Activated CD4-positive, alpha-beta T cell treated with anti-CD3 and anti-CD28 coated beads, Interleukin-2, amount 10 ng/mL, durations not matched to agents 7 days and 5 days (primary cell): ENCODE measurements at places on chromosomes 4 and X. TPM values are rescaled to one million over a fixed set of nuclear protein-coding genes. Genes with fewer than 3 reads are reported as not detected.
A peak's percentile ranks its signal among the peaks of the same experiment; 100 is the strongest.

SPIN2A gene
- 1.00 TPM for total RNA-seq

GABRQ gene
- not detected for total RNA-seq

TGIF2LX gene
- not detected for total RNA-seq

MAGED4B gene
- total RNA-seq, result 0.22 TPM

GPM6B gene
- not detected for total RNA-seq

S100G gene
- total RNA-seq, result not detected

GPC4 gene
- total RNA-seq, result not detected

RASSF6 gene
- total RNA-seq, result 0.19 TPM

POU4F2 gene
- total RNA-seq, result not detected

KCND1 gene
- total RNA-seq, result 3.6 TPM

CAPN6 gene
- total RNA-seq, result not detected

PIGA gene
- total RNA-seq, result 19.7 TPM

GRCh38 chr4:27759611-27760575 lies 899.3 kb downstream of the STIM2 start:
- DNase-seq, result no peak

DNA sequence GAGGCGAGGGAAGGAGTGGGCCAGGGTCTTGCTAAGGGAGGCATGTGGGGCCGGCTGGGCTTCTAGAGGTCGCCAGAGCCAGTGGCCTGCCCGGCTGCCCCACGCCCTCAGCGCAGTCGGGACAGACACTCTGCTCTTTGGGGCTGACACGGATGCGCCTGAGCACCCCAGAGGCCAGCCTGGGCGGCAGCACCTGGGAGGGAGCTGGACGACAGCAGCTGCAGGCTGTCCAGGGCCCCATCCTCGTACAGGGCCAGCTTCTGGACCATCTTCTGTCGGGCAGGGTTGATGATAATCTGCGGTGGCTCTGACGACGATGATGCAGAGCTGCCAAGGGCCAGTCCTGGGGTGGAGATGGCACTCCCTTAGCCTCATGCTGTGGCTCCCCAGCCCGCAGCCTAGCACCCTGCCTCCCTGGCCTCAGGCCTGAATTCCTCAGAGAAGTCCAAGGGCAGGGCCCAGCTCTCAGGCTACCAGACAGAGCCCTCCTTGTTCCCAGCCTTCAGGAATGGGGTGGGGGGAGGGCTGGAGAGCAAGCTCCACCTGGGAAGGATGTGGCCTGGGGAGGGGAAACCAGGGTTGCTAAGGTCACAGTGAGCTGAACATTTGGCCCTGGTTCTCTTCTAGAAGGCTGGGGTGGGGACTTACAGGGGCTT lies 7.2 kb downstream of the IRAK1 start:
- DNase-seq, result no peak

DNA sequence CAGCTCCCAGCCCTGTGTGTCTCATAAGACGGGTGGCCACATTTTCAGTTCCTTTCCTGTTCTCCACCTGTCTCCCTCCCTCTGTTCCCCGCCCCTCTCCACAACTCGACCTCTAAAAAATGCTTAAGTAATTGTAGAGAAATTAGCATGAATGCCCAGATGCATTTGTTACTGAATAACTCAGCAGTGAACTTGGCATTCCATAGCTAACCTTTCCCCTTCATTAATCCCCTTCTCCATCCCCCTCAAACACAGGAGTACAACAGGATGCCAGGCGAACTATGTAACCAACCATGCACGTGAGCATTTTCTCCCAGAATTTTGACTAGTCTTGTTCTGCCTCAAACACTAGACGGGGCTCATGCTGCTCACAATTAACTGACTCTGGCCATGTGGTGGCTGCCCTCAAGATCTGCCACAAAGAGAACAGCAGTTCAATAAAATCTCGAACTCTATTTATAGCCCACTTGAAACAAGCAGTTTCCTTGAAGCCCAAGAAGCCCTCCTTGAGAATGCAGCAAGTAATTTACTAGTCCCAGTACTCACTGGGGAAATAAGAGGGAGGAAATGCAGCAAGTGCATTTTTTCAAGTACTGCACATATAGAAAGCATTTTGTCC lies 351.2 kb downstream of the ARHGAP24 start:
- DNase-seq, result no peak

GRCh38 chr4:90958256-90958895 lies 831.2 kb downstream of the CCSER1 start:
- DNase-seq, result no peak

GRCh38 chrX:154417157-154417556 lies 5.8 kb downstream of the TAFAZZIN start:
- DNase-seq, result no peak

DNA sequence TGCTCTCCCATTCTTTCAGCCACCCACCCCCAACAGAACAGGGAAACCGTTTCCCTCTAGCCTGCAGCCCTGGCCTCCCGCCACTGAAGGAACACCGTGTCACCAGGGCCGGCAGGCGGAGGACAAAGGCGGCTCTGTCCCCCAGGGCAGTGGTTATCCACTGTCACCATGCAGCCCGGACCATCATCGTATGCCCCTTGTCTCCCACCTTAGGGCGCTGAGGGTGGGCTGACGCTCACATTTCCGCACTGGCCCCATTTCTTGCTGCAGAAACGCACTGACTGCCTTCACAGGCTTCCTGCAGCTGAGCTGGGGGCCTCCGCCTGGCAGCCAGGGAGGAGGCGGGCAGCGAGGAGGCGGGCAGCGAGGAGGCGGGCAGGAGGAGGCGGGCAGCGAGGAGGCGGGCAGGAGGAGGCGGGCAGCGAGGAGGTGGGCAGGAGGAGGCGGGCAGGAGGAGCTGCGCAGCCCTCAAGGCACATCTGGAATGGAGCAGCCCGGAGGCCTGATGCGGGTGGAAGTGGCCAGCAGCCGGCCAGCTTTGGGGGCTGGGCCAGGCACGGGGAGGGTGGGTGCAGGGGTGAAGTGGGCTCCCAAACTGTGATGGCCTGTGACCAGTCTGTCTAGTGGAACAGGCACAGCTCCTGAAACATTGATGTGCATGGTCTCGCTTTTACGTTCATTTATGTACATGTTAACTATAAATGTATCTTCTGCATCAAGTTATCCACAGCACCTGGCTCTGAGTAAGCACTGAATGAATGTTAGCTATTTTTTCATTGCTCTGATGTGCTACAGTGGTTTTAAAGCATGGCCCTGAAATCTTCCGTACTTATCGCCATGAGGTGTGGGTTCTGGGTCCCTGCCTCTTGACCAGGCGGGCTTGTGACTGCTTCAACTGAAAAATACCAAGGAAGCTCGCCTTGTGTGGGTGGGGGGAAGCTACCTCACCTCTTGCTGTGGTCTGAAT lies 20.6 kb upstream of the KIAA0232 start:
- no peak for DNase-seq

DNA sequence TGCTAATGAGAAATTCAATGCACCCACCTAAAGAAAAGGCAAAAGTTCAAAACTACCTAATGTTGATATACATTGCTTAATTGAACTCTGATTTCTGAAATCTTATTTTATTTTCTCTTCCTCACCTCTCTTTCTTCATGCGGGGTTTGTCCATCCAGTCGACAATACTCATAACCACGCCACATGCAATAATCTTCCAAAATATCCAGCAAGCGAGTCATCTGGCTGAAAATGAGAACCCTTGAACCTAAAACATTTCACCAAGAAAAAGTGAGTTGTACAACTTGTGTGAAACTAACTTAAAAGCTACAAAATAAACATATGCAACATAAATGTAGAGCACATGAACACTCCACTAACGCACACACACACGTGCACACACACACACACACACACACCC lies 26.7 kb downstream of the SMARCA1 start:
- DNase-seq, result no peak

- peak; percentile 27 for DNase-seq
These were observed 30.7 kb downstream of the ARHGEF9 start for GRCh38 chrX:63754136-63754859.

DNA sequence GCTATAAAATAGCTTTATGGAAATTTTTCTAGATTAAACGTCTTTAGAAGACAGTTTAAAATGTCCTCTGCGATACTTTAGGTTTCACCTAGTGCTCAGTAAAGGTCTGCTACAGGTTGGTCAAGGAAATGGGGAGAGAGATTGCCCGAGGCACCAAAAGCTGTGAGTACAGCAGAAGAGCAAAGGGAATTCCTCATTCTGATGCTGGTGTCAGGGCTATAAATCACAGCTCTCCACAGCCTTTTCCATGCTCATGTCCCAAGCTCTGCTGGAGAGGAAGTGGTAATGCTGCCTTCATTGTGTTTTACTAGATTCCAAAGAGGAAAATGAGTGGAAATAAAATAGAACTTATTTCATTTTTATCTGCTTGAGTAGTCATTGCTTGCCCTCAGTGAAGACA lies 2060.4 kb downstream of the ARAP2 start:
- DNase-seq, result no peak

- no peak for DNase-seq
These were observed 10.6 kb downstream of the MSN start for GRCh38 chrX:65677954-65678469.

GRCh38 chr4:8546766-8547107 lies 33.5 kb upstream of the GPR78 start:
- DNase-seq, result no peak

GRCh38 chrX:132821974-132822633 lies 136.3 kb downstream of the HS6ST2 start:
- DNase-seq, result no peak

- no peak for DNase-seq
These were observed 498.3 kb upstream of the INTU start for GRCh38 chr4:127134490-127134889.

DNA sequence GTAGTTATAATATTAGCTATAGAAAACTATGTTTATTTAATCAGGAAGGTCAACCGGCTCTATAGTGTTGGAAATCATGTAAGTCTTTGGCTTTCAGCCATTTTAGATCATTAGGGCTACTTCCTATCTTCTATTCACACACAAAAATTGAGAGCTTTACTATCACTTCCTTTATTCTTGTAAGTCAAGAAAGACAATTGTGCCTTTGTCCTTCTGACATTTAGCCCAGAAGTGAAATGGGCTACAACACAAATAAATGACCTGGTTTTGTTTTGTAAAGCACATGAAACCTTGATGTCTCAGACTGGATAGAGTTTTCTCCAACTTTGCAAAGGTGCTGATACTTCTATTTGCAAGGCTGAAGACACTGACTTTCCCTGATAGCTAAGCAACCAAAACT lies 122.4 kb upstream of the ACSL4 start:
- no peak for DNase-seq

GRCh38 chr4:176540814-176541213 lies 221.0 kb downstream of the SPCS3 start:
- DNase-seq, result no peak

DNA sequence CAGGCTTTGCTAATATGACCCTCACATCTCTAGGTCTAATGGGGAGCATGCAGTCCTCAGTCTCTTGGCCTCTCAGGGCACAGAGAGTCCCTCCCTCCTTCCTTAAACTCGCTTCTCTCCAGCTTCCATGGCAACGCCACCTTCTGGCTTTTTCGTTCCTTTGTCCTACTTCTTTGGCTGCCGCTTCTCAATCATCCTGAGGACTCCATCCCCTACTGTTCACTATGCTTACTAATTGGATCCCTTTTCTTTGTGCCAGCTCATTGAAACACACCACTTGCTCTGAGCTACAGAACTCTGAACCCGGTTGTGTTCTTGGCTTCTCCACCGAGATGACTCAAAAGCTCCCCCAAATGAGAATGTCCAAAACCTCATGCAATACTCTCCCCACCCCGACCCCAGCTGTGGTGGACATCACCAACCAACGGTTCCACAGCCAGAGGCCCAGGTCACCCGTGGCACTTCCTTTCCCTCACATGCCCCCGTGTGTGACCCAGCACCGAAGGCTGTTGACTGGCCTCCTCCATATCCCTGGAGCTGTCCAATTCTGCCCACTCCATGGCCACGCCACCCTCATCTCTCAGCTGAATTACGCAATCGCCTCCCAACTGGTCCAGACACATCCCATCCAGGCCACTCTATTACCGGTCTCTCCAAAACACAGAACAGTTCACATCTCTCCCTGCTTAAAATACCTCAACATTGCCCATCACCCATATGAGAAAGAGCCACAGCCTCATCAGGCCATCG lies 34.7 kb downstream of the CRMP1 start:
- DNase-seq, result no peak

- no peak for DNase-seq
These were observed 1110.9 kb downstream of the NLGN4X start for GRCh38 chrX:5117816-5118215.

GRCh38 chrX:108304210-108304609 lies 134.0 kb downstream of the COL4A6 start:
- no peak for DNase-seq

GRCh38 chrX:124190440-124190839 lies 142.0 kb upstream of the TEX13D start:
- DNase-seq, result no peak

DNA sequence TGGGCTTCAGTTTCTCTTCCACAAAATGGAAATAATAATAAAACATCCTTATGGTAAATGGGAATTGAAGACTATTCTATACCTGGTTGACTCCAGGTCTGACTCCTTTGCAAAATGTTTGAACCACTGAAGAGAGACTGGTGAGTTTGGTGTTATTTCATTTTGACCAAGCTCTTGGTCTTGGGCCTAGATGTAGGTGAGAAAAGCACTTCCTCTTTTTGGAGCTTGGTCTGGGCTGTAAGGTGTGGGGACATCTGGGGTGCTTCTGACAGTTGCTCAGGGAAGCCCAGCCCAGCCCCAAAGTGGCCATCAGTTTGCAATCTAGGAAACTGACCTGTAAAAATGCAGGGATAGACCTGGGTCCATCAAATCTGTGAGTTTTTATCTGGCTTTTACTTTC lies 26.8 kb upstream of the SOD3 start:
- DNase-seq, result no peak

GRCh38 chr4:99887837-99888236 lies 6.4 kb downstream of the LAMTOR3 start:
- no peak for DNase-seq

- DNase-seq, result no peak
These were observed 10.5 kb upstream of the UBE2NL start for GRCh38 chrX:143873343-143873742.
